Glutamatergic neuron (in vitro differentiated cells): ENCODE measurements at places on chromosomes 16 and 17. TPM values are rescaled to one million over a fixed set of nuclear protein-coding genes. Genes with fewer than 3 reads are reported as not detected.

The KRTAP9-4 gene
- not detected for total RNA-seq

The KRTAP2-2 gene
- not detected for total RNA-seq

The LCAT gene
- total RNA-seq = 8.7 TPM

- DNase-seq = no peak
- H3K36me3 ChIP-seq = peaks cover 4% of the 10 kb centered on the region
- no peak overlapping the region for H3K4me3 ChIP-seq
- H3K27ac ChIP-seq = peak overlapping the region; percentile 1
These were observed 51.2 kb downstream of the PLD6 start for GRCh38 chr17:17154981-17155380.

- H3K27ac ChIP-seq = no peak overlapping the region
- peaks cover 10% of the 10 kb centered on the region for H3K4me1 ChIP-seq
- H3K36me3 ChIP-seq = peaks cover 5% of the 10 kb centered on the region
- no peak for DNase-seq
- H3K4me3 ChIP-seq = no peak overlapping the region
These were observed 19.9 kb downstream of the RPTOR start for GRCh38 chr17:80564545-80564944.

DNA sequence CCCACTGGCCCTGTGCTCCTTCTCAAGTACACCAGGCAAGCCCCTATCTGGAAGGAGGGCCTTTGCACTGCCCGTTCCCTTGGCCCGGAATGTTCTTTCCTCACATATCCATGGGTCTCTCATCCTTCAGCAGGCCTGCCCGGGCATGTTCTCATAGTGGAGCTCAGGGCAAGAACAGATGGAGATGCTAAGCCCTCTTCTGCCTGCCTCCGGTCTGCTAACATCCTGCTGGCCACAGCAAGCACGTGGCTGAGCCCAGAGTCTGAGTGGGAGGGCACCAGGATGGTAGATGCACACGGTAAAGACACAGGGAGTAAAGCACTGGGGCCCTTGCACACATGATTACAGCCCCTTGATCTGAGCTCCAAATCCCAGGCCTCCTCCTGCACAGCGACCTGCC, 19.8 kb upstream of the ANKRD40CL start:
- no peaks in the 10 kb centered on the region for H3K36me3 ChIP-seq
- peak overlapping the region; percentile 17 for H3K27ac ChIP-seq
- H3K27me3 ChIP-seq = peaks cover 4% of the 10 kb centered on the region
- H3K4me3 ChIP-seq = no peak overlapping the region
- no peak for DNase-seq

DNA sequence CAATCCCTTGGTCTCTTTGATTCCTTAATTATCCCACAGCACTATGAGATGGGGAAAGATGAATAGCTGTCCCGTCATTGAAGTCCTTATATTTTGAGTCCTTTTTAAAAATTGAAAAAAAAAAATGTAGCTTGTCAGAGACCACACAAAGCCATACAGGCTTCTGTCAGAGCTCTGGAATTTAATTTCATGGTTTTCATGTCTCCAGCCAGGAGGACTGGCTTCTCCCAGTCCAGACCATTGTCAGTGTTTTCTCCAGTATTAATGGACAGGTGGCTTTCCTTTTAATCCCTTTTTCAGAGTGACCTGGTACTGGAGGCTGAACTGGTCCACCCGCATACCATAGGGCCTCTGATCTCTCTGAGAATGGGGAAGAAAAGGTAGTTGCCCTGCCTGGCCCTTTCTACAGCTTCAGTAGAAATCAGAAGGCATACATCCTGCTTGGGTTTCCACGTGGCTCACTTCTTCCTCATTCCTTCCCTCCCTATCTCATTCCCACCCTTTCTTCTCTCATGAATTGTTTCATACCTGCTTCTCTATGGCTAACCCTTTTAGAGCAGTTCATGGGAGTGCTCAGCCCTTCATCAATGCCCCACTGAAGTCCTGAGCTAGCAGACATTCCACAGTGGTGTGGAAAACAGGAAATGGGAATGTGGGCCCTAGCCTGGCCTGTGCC, 29.1 kb downstream of the TRIM16 start:
- no peak overlapping the region for H3K27ac ChIP-seq
- H3K27me3 ChIP-seq = peaks cover 4% of the 10 kb centered on the region
- H3K4me1 ChIP-seq = peaks cover 12% of the 10 kb centered on the region
- peaks cover 4% of the 10 kb centered on the region for H3K36me3 ChIP-seq
- H3K4me3 ChIP-seq = no peak overlapping the region

- DNase-seq = no peak
- H3K27me3 ChIP-seq = no peaks in the 10 kb centered on the region
- H3K36me3 ChIP-seq = no peaks in the 10 kb centered on the region
- H3K4me3 ChIP-seq = no peak overlapping the region
These were observed 205.8 kb downstream of the PRKCA start for GRCh38 chr17:66507982-66508760.

GRCh38 chr17:15457723-15458094, 9.7 kb downstream of the CDRT4 start:
- no peak overlapping the region for H3K4me3 ChIP-seq
- H3K27me3 ChIP-seq = no peaks in the 10 kb centered on the region
- H3K4me1 ChIP-seq = no peaks in the 10 kb centered on the region
- DNase-seq = no peak
- peaks cover 5% of the 10 kb centered on the region for H3K36me3 ChIP-seq

- no peak overlapping the region for H3K4me3 ChIP-seq
- H3K27ac ChIP-seq = no peak overlapping the region
These were observed 91.4 kb downstream of the WDR59 start for GRCh38 chr16:74893541-74893940.

- H3K4me3 ChIP-seq = no peak overlapping the region
- peaks cover 13% of the 10 kb centered on the region for H3K4me1 ChIP-seq
- no peak for DNase-seq
These were observed 21.2 kb downstream of the CLEC16A start for GRCh38 chr16:10965440-10966061.

GRCh38 chr17:65055708-65056638, 567 bp downstream of the GNA13 start:
- peaks cover 10% of the 10 kb centered on the region for H3K27me3 ChIP-seq
- peak overlapping the region; percentile 95 for H3K27ac ChIP-seq
- peaks cover 18% of the 10 kb centered on the region for H3K4me1 ChIP-seq
- peak; percentile 69 for DNase-seq
- H3K36me3 ChIP-seq = no peaks in the 10 kb centered on the region
- peak overlapping the region; percentile 99 for H3K4me3 ChIP-seq

DNA sequence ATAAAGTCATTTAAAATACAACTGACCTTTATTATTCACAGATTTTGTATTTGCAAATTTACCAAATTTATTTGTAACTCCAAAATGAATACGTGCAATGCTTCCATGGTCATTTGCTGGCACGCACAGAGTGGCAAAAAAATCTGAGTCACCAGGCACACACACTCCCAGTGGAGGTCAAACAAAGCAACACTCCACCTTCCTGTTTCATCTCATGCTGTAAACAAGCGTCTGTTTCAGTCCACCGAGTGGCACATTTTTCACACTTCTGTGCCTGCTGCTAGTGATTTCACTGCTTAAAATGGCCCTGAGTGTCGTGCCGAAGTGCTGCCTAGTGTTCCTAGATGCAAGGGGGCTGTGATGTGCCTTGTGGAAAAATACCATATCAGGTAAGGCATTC, 17.8 kb upstream of the ITGAE start:
- H3K27me3 ChIP-seq = peaks cover 5% of the 10 kb centered on the region
- H3K36me3 ChIP-seq = no peaks in the 10 kb centered on the region
- H3K4me3 ChIP-seq = no peak overlapping the region
- DNase-seq = no peak

DNA sequence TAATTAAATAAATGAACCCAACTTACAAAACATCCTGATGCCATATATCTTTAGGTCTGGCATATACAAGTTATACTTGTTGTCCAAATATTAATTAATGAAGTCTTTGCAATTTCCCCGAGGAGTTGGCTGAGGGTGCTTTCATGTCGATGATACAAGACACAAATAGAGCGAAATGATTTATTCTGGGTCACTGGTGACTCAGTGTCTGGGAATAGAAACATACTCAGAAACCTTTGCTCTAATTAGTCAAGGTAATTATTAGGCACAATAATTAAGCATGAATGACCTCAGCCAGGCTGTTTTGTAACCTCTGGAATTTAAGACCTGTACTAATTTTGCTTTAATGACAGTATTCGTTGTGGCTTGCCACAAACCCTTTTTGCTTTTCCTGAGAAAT, 37.0 kb upstream of the HAPSTR1 start:
- H3K36me3 ChIP-seq = no peaks in the 10 kb centered on the region
- no peak overlapping the region for H3K27ac ChIP-seq
- no peak overlapping the region for H3K4me3 ChIP-seq
- H3K4me1 ChIP-seq = no peaks in the 10 kb centered on the region

DNA sequence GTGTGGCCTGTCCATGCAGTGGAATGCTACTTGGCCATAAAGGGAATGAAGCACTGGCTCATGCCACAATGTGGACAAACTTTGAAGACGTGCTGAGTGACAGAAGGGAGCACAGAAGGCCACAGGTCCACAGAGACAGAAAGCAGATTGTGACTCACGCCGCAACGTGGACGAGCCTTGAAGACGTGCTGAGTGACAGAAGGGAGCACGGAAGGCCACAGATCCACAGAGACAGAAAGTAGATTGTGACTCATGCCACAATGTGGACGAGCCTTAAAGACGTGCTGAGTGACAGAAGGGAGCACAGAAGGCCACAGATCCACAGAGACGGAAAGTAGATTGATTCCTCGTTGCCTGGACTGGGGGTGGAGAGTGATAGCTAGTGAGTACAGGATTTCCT, 19.2 kb downstream of the ZC3H18 start:
- H3K27me3 ChIP-seq = peaks cover 10% of the 10 kb centered on the region
- H3K27ac ChIP-seq = peak overlapping the region; percentile 11
- peaks cover 4% of the 10 kb centered on the region for H3K4me1 ChIP-seq
- no peak for DNase-seq
- H3K4me3 ChIP-seq = no peak overlapping the region
